Cerebellar nuclear complex (tissue), 1 donor: ENCODE measurements at places on chromosomes 2 and 18.

DNA sequence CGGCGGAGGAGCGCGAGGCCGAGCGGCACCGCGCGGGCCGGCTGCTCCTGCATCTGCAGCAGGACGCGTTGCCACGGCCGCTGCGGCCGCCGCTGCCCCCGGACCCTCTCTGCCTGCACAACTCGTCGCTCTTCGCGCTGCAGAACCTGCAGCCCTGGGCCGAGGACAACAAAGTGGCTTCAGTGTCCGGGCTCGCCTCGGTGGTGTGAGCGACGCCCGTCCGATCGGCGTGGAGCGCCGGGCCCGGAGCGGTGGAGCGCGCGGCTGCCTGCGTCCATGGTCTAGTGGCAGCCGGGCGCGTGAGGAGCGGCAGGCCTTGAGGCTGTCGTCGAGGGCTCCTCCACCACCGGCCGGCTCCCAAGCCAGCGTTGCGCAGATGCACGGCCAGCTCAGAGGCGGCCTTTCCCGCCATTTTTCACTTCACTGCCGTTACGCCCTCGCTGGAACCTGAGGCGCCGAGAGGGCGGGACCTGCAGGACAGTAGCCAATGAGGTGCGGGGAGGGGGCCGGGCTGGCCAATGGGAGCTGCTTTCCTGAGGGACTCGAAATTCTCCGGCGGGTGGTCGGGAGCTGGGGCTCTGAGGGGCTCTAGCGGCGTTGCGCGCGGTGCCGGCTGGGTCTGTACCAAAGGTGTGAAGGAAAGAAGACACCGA lies 1.9 kb downstream of the TLX2 start:
- no peak for DNase-seq

GRCh38 chr18:22194151-22194598 lies 24.8 kb downstream of the GATA6 start:
- no peak for DNase-seq

DNA sequence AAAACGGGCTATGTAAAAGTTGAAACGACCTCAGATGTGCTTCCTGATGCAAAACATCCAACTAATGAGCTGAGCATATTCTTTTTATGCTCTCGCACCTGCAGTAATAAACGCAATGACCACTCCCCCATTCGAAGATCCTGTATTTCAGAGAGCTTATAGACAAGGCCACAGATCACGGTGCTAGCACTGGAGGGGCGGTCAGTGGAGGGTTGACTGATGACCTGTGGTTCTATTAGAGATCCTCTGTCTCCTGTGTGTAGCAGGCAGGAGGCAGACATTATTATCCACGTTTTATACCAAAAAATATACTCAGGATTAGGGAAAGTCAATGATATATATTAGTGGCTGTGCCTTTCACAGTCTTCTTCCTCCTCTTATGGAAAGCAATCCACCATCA lies 457.0 kb downstream of the CNTNAP5 start:
- no peak for DNase-seq

DNA sequence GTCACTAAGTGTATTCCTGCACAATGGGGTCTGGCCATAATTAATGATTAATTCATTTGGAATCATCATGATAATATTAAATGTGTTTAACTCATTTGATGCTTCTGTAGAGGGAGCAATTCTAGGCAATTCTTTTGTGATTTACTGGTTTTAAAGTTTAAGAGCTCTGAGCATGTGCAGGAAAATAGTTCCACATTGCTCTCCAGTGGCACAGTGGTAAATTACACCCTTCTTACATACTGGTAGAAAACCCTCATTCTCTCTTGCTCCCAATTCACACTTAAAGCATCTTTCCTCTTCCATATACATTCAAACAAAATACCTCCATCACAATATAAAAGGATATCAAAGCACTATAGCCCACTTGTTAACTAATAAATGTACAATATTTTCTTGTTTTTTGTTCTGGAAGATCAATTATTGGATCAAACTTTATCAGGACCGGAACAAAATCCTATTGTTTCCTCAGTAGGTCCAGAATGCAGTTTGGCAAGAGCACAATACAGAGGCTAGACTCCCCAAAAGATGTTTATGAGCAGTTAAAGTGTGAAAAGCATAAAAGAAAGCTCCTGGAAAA lies 844.3 kb downstream of the MBD2 start:
- DNase-seq, result no peak

DNA sequence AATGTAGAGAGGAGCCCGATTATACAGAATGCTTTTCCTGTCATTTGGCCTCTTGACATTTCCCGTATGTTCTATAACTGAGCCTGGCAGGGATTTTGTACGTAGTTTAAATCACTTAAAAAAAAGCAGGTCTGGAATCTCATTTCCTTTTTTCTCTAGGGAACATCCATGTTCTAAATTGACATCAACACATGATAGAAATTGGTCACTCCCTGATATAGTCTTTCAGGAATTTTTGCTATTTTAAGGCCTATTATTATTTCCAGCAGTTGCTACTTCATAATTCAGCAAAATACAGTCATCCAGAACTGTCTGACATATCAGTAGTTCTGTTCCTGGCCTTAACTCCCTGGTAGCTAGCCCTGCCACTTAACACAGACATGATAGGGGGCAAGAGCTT lies 565.7 kb upstream of the ZEB2 start:
- no peak for DNase-seq

- no peak for DNase-seq
These were observed 71.7 kb upstream of the ALPP start for GRCh38 chr2:232306741-232307305.

GRCh38 chr2:159713631-159714246 lies 1.4 kb downstream of the MARCHF7 start:
- DNase-seq, result no peak

- DNase-seq, result no peak
These were observed 107.6 kb upstream of the MAP3K20 start for GRCh38 chr2:172968061-172968469.

- no peak for DNase-seq
These were observed 23.4 kb downstream of the CROCC2 start for GRCh38 chr2:240929364-240930095.

DNA sequence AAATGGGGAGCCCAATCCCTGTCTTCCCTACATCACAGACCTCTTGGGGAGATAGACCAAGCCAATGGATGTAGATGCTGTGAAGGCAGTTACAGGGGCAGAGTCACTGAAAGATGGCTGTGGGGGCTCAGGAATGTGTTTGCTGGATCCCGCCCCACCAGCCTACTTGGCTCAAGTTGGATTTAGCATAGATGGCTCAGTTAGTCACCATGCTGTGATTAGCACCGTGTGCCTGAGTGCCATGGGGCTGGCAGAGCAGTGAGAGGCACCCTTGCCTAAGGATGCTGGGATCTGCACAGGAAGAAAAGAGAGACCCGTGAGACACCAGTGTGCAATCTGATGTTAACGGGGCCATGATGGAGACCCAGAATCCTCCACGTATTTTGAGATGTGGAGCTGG lies 228.3 kb downstream of the DYSF start:
- DNase-seq, result no peak

DNA sequence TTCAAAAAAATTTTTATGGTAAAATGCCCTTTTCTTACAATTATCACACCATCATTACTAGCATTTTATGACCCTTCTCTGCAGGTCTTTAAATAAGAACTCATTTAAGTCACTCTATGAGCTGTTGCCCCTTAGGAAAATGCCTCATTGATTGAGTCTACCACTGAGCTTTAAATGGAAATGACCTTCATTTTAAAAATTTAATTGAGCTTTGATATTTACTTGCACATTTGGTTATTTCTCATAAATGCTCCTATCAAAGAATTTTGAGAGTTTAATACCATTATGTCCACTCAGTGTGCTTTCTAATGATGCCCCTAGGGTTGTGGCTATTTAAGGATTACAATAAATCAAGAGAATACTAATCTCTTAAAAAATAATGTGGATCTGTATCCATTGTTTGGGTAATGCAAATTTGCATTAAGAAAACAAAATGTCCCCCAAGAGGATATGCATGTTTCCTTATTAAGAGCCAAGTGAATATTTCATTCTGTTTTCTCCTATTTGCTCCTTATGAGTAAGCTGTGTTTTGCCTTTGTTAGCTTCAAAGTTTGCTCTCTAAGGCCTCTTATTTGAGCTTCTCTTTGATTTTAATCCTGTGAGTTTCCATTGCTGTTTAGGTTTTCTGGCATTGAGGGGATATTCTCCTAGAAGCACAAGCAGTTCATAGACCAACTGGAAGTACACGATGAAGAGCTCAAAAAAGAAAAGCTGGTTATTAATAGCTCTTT lies 69.8 kb downstream of the CERS6 start:
- DNase-seq, result no peak

DNA sequence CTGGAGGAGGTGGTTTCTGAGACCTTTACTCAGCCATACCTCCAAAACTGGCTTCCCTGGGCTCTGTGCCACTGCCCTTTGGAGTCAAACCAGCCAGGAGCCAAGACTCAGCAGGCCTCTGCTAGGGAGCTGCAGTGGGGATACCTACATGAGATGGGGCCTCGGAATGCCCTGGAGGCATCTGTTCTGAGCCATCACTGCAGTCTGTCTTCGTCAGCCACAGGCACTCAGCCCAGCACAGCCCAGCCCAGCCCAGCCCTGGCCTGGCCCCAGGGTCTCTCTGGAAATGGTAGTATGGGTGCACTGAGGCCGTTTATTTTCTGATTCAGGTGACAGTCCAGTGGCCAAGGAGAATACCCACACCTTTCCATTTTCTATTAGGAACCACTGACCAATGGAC lies 209.8 kb downstream of the CELF4 start:
- DNase-seq, result no peak

- no peak for DNase-seq
These were observed 41.9 kb downstream of the SCN9A start for GRCh38 chr2:166333801-166334200.

- no peak for DNase-seq
These were observed 50.9 kb downstream of the MMADHC start for GRCh38 chr2:149536649-149537048.

DNA sequence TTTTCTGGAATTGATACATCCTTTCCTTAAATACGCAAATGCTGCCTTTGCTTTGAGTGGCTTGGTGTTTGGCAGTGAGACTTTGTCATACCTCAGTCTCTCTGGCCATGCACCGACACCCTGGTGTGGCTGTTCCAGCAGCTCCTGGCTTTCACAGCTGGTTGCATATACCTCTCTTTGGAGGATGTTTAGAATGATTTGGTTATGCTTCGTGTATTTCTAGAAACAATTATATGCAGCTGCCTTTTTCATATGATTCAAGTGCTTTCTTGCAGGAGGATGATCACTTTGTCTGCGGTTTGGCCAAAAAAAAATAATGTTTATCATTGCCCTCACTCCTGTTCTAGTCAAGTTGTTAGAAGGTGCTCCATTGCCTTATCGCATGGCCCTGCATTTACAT lies 95.0 kb upstream of the EML6 start:
- no peak for DNase-seq

GRCh38 chr2:23520256-23520655 lies 135.3 kb downstream of the KLHL29 start:
- DNase-seq, result no peak

- no peak for DNase-seq
These were observed 109.6 kb upstream of the SLC14A2 start for GRCh38 chr18:45505497-45506206.

- DNase-seq, result no peak
These were observed 52.3 kb upstream of the SCG2 start for GRCh38 chr2:223654384-223654915.

- DNase-seq, result no peak
These were observed 26.6 kb downstream of the SMCHD1 start for GRCh38 chr18:2681993-2682603.

GRCh38 chr2:136248242-136248641 lies 130.3 kb upstream of the CXCR4 start:
- no peak for DNase-seq

DNA sequence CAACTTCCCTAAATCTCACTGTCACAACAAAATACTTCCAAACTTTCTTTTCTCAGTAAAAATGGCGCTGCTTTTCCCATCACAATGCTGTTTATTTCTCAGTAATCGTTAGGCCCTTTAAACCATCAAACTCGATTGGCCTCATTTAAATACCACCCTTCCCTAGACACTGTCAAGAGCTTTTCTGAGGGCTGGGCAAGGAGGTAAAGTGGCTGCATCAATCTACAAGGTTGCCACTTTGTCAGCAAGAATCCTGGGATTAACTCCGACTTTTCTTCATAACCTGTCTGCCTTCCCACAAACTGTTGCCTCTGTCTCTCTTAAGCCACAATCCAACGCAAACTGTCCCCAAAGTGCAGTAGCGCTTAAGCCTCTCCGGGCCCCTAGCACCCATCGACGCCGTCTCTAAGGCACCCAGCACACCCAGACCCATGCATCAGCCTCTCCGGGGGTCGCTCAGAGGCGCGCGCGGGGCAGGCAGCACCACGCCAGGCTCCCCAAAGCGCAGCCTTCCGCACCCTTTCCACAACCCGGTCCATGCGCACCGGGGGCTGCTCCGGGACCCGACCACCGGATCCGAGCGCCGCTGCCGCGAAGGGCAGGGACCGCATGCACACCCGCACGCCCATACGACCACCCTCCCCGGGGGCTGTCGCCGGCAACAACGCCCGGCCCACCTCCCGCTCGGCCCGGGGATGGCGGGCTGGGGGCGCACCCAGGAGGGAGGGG lies 683 bp downstream of the MBOAT2 start:
- no peak for DNase-seq

- DNase-seq, result no peak
These were observed 202.3 kb downstream of the DLGAP1 start for GRCh38 chr18:4252829-4253228.

- no peak for DNase-seq
These were observed 79.8 kb upstream of the PDE1A start for GRCh38 chr2:182506606-182507005.

DNA sequence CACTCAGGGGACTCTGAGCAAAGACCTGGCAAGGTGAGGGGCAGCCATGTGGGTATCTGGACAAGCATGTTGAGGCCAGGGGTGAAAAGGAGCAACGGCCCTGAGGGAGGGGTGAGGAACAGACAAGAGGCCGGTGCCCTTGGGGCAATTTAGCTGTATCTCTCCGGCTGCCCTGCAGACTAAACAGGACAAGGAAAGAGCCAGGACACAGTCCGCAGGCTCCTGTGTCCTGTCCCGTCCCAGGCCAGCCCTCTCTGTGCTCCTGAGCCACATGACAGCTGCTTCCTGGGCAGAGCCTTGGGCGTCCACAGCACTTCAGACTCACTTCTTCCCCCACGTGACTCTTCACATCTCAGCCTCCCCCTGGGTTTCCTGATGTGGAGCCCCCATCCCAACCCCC lies 206.1 kb downstream of the KLHL29 start:
- DNase-seq, result no peak

GRCh38 chr2:203656522-203657287 lies 49.7 kb upstream of the CD28 start:
- DNase-seq, result no peak

GRCh38 chr18:29823671-29824070 lies 1218.9 kb downstream of the DSC3 start:
- no peak for DNase-seq

GRCh38 chr2:227579791-227580190 lies 18.9 kb upstream of the SCYGR2 start:
- DNase-seq, result no peak

DNA sequence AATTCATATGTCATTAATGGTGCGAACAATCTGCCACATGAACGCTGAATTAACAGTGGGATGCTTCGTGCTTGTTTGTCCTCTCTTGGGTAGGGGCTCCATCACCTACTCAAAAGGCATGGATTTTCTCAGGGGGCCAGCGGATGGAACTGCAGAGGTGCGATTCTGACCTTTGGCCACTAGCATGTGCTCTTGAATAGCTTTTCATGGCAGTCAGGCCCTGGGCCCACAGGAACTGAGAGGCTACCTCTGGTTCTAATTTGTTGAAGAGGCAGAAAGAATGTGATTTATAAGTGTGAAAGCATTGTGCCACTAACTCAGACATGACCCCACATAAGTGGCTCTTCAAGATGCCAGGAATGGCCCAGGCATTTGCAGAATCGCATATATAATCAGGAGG lies 283.2 kb downstream of the INSIG2 start:
- no peak for DNase-seq
